ENCODE measurements at places on chromosomes 6 and 20.

- DNase-seq: no peak
Measured at GRCh38 chr20:37839432-37839827, 63.5 kb upstream of the VSTM2L start.

DNA sequence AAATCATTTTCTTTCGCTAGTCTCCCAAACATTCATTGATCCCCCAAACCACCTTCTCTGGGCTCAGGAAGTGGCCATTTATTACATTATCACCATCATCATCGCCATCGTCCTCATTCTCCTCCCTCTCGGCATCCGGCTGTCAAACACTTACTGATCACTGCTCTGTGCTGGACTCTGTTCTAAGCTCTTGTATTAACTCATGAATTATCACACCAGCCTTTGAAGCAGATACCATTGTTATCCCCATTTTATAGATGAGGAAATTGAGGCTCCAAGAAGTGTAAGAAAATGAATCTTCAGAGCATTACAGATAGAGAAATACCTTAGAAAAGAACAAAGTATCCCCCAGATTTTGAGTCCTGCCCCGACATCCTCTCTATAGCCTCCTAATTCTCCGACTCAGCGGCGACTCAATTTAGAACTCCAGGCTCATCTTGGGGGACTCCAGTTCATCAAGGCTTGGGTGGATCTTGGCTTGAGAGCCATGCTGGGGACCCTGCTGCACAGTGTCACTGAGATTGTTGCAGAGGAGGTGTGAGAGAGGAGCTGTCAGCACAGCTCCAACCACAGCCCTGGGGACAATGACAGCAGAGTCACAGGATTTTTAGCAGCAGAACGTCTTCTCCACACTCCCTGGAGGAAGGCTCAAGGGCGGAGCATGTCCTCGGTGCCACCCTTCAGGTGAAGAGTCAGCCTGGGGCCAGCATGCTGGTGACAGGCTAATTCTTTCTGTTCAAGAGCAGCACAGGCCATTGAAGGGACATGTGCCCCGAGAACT is 6.6 kb upstream of the EEF1E1 start:
- DNase-seq: no peak

DNA sequence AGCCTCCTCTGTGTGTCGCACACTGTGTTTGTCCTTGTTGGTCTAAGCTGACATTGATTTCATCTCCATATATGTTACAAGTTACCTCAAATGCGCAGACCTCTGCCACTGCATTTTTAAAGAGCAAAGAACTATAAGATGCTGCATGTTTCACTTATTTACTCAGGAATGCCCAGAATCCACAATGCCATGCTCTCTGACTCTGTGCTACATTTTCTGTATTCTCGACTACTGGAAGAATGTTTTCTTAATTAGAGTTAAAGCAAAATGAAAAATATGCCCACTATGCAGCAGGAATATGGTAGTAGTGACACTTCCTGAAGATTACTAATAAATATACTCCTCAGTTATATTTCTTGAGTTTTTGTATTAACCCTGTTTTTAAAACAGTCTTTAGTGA is 296.4 kb downstream of the HACE1 start:
- DNase-seq: no peak

GRCh38 chr6:91462241-91462640 is 875.4 kb upstream of the MAP3K7 start:
- no peak for DNase-seq

DNA sequence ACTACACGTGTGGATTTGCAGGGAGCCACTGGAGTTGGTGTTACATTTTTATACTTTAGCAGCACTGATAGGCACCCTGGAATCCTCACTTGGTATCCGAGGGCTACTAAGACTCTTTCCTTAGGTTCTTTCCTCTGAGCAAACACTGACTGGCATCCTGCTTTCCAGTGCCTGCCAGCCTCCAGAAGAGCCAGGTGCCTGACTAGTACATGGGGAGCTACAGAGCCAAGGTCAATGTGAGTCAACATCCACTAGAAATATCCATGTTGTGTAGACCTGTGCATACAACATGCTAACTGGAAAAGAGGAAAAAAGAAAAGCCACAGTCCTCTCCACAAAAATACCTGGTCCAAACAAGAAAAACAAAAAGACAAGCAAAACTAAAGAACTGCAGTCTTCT is 5.9 kb downstream of the TUBB1 start:
- DNase-seq: no peak

- DNase-seq: no peak
Measured at GRCh38 chr6:31139599-31139998, 733 bp upstream of the PSORS1C2 start.

DNA sequence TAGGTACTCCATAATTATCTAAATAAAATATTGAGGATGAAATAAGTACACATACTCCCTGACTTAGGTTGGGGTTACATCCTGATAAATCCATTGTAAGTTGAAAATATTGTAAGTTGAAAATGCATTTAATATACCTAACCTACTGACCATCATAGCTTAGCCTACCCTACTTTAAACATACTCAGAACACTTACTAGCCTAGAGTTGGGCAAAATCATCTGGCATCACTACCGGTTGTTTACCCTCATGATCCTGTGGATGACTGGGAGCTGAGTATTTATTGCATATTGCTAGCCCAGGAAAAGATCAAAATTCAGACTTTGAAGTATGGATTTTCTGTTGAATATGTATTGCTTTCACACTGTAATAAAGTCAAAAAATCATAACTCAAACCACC is 467.3 kb downstream of the C6orf118 start:
- DNase-seq: no peak

DNA sequence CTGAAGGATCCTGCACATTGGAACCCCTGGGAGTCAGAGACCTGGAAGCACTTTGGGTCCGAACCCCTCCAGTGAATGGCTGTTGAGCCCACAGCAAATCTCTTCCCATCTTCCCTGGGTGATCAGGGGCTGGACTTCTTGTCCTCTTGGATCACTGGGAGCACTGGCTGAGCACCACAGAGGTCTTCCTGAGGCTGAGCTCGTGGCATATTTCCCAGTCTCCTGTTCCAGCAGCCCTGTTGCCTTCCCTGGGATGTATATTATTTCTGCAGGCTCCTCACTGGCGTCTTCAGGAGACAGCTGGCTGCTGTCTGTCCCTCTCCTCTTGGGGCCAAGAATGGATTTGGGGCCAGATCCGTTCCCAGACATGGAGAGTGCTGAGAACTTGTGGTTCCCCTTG is 43.4 kb downstream of the PTK7 start:
- DNase-seq: no peak

DNA sequence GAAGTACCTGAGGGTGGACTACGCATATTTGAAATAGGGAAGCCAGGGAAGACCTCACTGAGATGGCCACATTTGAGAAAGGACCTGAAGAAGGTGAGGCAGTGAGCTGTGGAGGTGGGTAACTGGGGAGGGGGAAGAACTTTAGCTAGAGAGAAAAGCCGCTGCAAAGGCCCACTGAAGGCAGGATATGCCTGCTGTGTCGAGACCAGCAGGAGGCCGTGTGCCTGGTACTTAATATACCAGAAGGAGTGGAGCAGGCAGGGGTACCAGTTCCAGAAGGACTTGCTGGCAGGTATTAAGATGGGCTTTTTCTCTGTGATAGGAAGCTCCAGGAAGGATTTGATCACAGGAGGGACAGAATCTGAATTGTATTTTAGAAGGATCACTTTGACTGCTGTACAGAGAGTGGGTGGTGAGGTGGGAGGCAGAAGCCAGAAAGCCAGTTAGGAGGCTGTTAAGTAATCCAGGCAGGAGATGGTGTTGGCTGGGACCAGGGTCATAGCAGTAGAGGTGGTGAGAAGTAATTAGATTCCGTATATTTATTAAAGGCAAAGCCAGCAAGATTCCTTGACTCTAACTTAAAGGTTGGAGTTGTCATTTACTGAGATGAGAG is 54.2 kb upstream of the FANCE start:
- no peak for DNase-seq

DNA sequence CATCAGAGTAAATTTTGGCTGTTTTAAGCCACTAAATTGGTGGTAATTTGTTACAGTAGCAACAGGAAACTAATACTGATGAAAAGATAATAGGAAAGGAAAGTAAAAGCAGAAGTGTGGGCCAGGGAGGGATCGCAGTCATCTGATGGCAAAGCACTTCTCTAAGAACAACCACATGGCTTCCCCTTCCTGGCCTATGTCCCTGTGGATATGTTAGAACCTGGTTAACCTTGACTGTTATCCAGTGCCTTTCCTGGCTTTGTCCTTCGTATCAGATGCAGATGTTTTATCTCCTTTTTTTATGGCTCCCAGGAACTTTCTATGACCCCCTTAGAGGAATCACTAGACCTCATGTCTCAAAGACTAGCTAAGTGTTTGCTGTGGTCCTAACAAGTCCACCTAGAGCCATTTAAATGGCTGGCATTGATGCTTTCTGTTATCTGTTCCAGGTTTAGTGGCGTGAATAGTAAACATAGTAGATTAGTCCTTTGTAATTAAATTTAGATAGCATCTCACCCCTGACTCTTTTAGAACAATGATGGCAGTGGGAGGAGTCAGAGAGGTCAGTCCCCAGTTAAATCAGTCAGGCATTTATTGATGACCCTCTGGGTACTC is 79.2 kb upstream of the PHACTR2 start:
- no peak for DNase-seq

- peak; percentile 74 for DNase-seq
Measured at GRCh38 chr6:14476793-14477531, 359.4 kb downstream of the CD83 start.

GRCh38 chr20:57241363-57241991 is 25.0 kb downstream of the BMP7 start:
- no peak for DNase-seq

- no peak for DNase-seq
Measured at GRCh38 chr20:59322081-59322480, 21.7 kb downstream of the EDN3 start.

DNA sequence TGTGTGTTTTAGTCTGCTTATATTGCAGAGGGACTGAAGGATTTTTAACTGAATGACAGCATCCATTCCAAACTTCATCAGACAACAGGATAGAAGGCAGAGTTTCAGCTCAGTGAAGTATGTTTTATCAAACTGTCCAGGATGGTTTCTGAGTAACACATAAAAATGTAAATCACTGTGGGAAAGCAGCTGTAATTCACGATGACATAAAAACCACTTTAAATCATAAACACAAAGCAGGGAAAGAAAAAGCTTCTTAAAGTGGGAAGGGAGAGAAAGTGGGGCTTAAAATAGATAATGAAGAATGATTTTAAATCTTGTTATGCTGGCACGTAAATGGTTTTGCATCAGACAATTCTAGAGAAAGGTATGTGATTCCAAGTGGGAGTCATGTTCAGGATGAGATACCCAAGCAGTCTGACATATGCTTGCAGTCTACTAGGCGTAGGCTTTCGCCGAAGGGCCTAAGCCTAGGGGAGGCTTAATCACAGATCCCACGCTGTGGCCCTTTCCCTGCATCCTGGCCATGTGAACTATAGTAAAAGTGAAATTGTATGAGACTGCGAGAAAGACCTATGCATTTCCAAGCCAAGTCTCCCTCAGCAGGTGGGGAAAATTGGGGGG is 610.6 kb downstream of the PRKN start:
- no peak for DNase-seq

DNA sequence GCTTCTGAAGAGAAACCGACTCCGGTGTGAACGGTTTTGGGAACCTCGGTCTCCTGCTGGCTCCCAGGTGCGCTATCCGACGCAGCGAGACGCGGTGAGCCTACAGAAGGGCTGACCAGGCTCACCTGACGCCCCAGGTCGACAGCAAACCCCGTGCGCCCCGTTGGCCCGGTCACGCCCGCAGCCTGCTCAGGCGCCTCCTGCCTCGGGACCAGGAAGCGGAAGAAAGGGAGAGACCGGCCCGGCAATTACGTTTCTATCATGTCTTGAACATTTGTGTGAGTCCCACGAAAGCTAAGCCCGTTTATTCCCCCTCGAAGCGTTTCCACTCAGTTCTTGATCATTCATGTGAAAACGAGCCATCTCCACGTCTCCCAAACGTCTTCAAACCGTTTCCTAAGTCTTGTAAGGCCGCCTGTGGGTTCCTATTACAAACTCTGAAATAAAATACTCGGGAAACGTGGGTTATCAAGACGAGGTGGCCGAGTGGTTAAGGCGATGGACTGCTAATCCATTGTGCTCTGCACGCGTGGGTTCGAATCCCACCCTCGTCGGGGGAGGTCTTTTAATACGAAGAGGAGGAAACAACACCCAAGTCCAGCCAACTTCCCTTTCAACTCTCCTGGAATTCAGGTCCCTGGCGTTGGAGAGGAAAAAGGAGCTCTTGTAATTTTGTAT is 150.5 kb upstream of the PRSS16 start:
- DNase-seq: peak; percentile 46

- no peak for DNase-seq
Measured at GRCh38 chr20:45592574-45593189, 13.6 kb upstream of the WFDC8 start.

GRCh38 chr20:18665135-18665534 is 77.3 kb downstream of the DTD1 start:
- DNase-seq: no peak

DNA sequence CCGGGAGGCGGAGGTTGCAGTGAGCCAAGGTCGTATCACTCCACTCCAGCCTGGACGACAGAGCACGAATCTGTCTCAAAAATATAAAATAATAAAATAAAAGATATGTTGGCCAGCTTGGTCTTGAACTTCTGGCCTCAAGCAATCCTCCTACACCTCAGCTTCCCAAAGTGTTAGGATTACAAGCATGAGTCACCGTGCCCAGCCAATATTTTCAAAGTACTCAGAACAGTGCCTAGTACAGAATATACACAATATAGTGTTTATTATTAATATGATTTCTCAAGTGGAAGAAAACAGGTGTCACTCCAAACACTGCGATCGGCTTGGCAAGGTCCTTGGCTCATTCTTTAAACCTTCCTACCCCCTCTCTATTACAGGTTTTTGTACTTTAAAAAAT is 3.1 kb downstream of the FAM210B start:
- no peak for DNase-seq

GRCh38 chr6:41371992-41372831 is 36.8 kb downstream of the NCR2 start:
- peak; percentile 61 for DNase-seq

DNA sequence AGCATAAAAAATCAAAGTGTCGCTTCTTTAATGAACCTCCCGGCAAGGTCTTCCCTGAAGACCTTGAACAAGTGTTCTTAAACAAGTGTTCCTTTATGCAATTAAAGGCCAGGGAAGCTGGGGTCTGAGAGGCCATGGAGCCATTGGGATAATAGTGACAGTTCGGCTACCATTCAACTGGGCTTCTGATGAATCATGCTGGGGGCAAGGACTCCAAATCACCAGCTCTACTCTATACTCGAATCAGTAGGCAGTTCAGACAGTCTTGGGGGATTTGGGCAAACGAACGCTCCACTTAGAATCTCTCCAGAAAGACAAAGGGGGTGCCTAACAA is 34.7 kb upstream of the EZR start:
- DNase-seq: no peak

GRCh38 chr20:4476903-4477500 is 244.7 kb upstream of the PRND start:
- no peak for DNase-seq

- peak; percentile 93 for DNase-seq
Measured at GRCh38 chr20:58890518-58891085, 38.1 kb downstream of the GNAS start.

DNA sequence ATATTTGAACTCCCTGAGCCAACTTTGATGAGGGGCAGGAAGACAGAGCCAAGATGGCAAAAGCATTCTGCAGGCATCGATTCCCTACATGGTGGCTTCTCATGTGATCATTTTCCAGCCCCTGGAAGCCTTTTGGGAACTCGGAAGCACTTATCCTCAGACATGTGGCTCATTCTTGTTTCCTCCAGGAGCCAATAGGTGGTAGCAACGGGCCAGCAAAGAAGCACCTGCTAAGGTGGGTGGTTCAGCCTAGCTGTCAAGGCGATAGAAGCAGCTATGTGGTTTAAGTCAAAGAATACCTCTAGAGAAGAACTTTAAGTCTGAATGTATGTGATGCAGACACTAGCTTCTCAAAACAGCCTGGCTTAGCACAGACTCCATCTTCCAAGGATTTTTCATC is 64.9 kb upstream of the PAX1 start:
- DNase-seq: no peak
